ENCODE measurements at places on chromosomes 3 and 15.

DNA sequence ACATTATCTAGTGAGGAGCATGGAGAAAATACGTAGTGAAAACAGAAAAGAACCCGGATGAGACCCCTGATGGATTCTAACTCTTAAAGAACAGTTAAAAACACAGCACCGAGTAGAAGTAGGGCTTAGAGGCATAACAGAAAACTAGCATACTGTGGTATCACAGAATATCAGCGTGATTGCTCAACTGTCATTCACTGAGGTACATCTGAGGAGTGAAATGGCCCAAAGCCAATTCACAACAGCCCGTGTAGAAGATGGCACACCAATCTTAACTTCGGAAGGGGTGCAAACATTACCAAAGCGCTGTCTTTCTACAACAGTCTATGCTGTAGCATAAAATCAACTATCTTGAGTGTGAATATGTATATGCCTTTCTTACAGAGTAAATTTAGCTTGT is 1.8 kb downstream of the CLASP2 start:
- DNase-seq = no peak

GRCh38 chr3:50737193-50737905 is 62.6 kb downstream of the DOCK3 start:
- no peak for DNase-seq

GRCh38 chr15:54424171-54424570 is 445.9 kb downstream of the UNC13C start:
- DNase-seq = no peak

DNA sequence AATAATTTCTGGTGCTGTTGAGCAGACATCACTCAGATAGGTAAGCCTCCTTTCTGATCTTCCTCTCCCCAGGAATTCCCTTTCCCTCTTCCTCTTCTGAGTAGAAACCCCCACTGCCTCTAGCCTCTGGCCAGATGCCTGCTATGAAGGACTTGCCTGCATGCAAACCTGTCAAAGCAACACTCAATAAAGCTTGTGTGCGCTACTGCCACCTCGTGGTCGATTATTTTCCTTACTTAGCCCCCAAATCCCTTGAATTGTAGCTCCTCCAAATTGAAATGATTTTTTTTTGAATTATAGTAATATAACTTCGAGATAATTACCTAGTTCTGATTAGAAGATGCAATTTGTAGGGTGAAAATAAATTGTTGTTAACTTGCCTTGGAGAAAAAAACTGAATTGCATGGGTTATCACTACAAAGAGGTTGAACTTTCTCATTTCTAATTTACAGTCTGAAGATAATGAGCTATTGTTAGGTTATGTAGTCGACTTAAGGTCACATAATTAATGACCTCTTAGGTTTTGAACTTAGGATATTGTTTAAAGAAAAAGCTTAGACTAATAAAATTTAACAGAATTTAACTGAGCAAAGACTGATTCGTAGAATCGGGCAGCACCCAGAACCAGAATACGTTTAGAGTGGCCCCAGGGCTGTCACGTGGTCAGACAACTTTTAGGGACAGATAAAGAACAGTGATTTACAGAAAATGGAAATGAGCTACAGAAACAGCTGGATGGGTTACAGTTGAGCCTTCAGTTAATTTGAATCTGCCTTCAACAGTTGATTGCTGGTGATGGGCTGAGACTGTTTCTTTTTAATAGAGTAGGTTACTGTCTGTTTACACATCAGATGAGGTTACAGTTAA is 269.3 kb downstream of the ARPP21 start:
- peak; percentile 12 for DNase-seq

DNA sequence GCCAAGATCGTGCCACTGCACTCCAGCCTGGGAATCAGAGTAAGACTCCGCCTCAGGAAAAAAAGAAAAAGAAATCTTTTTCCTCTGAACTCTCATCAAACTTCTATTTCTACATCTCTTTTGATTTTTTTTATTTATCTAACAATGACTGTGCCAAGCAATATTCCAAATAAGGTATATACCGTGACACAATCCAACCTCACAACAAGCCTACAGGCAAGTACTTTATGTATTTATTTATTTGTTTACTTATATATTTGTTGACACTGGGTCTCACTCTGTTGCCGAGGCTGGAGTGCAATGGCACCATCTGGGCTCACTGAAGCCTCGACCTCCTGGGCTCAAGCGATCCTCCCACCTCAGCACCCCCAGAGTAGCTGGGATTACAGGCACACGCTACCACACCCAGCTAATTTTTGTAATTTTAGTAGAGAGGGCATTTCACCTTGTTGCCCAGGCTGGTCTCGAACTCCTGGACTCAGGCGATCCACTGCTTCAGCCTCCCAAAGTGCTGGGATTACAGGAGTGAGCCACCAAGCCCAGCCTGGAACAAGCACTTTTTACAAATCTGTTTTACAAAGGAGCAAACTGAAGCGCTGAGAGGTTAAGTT is 94.9 kb upstream of the CHD2 start:
- DNase-seq = no peak

- DNase-seq = no peak
Measured at GRCh38 chr3:4741106-4741403, 238.2 kb upstream of the BHLHE40 start.

DNA sequence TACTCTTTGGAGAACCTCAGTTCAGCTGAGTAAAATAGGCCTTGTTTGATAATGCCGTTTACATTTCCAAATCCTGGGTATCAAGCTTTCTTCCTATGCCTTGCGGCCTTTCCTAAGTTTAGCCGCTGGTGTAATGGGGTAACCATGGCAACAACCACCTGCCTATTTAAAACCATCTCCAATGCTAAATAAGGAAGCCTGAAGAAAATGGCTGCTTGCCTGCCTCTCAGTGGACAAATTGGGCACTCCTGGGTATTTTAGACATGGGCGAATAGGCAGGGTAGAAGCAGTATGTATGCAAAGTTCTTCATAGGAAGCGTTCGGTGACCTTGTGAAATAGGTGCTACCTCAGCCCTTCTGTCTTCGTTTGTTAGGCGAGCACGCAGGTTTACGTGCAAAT is 122.7 kb downstream of the DGKG start:
- DNase-seq = no peak

DNA sequence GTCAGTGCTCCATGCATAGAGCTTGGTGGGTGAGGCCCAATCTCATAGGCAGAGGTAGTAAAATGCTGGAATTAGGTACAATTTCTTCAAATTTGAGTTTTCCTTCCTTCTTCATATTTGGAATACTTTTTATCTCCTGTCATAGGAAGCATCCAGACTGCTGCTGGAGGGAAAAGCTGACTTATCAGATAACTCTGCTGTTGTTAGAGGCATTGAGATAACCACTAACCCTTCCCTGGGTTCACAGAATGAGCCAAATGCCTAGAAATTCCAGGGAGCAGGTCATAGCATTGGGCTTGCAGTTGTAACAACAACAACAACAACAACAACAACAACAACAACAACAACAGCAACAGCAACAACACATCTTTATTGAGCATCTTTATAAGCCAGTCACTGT is 332.7 kb downstream of the PDCD6IP start:
- no peak for DNase-seq

GRCh38 chr3:83662381-83662960 is 1296.3 kb upstream of the CADM2 start:
- DNase-seq = no peak

- no peak for DNase-seq
Measured at GRCh38 chr3:121167374-121168139, 259.6 kb downstream of the STXBP5L start.

DNA sequence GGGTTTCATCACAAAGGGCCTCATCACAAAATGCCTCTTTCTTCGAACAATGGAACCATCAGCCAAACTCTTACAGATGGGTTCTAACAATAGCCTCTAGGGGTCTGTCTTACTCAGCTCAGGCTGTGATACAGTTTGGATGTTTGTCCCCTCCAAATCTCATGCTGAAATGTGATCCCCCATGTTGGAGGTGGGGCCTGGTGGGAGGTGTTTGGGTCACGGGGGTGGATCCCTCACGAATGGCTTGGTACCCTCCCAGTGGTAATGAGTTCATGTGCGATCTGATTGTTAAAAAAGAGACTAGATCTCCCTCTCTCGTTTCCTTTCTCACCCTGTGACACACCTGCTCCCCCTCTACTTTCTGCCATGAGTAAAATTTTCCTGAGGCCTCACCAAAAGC is 47.9 kb upstream of the LIPC start:
- DNase-seq = no peak

- DNase-seq = no peak
Measured at GRCh38 chr3:81579744-81580143, 181.7 kb downstream of the GBE1 start.

GRCh38 chr3:70822669-70823068 is 510.2 kb upstream of the MDFIC2 start:
- DNase-seq = no peak

- DNase-seq = no peak
Measured at GRCh38 chr3:37703626-37704025, 158.1 kb upstream of the CTDSPL start.

DNA sequence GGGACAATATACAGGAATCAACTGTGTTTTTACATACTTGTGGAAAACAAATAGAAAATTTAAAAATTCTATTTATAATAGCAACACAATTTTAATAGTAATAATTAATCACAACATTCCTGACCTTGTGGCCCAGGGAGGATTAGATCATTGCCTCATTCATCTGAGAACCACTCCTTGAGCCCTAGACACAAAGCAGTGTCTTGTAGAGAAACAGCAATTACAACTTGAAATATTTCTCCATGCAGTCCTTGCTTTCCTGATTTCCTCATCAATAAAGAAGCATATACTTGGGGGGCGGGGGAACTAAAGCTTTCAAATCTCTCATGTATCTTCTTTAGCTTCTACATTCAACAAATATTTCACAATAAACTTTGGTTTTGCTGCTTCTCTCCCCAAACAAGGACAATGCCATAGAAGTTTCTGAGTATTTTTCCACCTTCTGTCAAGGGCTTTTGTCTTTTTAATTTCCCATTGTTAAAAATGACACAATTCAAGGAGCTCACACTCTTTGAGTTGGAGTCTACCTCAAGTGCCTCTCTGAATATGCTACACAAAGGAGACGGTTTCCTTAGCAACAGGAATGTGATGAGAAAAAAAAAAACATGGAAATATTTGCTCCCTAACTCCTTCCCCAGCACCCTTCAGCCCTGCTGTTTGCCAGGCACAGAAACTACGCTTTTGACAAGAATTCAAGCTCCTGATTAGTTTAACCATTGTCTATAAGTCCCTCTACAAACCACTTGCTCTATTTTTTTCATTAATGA is 118.8 kb downstream of the ARPP21 start:
- DNase-seq = no peak

GRCh38 chr3:50264964-50265485 is 3.9 kb upstream of the SEMA3B start:
- no peak for DNase-seq

DNA sequence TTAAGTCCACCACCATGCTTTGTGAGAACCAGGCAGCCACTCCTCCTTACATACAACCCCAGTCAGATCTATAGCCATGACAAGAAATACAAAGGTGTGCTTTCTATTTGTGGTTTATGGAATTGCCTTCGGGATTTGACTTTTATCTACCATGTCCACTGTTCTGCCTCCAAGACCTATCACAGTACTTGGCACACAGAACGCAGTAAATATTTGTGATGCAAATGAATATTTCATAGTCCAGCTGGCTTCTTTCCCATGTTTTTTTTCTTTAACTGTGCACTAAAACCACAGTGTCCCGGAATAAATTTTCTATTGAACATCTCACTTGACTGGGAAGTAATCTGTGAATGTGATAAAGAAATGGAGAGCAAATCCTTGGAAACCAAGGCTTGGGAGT is 314.7 kb downstream of the RORA start:
- no peak for DNase-seq

- DNase-seq = no peak
Measured at GRCh38 chr3:16380421-16380820, 115.4 kb downstream of the OXNAD1 start.

DNA sequence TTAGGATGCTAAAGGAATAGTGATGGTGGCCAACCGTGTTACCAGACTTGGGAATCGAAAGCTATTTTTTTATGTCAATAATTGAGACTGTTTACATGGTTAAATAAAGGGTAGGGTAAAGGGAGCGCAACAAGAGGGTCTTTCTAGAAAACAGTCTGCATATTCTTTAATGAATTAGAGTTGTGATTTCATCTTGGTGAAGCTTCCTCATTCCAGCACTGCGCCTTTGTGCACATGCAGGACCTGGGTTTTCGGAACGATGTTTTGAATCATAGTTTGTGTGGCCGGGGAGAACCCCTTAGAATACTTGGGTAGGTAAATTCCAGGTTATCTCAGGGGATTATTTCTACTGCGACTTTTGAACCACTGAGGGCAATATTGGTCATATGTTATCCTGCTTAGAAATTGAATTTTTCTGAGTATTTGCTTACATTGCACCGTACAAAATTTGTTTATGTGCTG is 1.3 kb downstream of the PIK3CA start:
- peak; percentile 55 for DNase-seq

DNA sequence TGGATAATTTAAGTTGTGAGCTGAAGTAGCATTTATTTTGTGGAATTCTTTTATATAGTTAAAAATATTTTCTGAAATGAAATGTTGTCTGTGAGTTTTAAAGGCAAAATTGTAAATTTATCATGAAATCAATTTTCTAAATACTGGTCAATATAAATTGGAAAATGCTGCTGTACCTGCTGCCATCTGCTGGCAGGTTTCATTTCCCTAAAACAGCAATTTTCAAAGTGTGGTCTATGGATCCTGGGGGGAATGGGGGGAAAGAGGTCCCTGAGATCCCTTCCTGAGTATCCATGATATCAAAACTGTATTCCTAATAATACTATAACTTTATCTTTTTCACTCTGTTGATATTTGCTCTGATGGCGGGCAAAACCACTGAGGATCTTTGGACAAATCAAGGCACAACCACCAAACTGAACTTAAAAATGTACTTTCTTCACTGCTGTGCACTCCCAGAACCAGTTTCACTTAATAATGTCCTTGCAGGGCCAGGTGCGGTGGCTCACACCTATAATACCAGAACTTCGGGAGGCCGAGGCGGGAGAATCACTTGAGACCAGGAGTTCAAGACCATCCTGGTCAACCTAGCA is 17.2 kb upstream of the CCR4 start:
- DNase-seq = no peak

GRCh38 chr3:72523429-72524151 is 324.7 kb downstream of the SHQ1 start:
- DNase-seq = peak; percentile 31

DNA sequence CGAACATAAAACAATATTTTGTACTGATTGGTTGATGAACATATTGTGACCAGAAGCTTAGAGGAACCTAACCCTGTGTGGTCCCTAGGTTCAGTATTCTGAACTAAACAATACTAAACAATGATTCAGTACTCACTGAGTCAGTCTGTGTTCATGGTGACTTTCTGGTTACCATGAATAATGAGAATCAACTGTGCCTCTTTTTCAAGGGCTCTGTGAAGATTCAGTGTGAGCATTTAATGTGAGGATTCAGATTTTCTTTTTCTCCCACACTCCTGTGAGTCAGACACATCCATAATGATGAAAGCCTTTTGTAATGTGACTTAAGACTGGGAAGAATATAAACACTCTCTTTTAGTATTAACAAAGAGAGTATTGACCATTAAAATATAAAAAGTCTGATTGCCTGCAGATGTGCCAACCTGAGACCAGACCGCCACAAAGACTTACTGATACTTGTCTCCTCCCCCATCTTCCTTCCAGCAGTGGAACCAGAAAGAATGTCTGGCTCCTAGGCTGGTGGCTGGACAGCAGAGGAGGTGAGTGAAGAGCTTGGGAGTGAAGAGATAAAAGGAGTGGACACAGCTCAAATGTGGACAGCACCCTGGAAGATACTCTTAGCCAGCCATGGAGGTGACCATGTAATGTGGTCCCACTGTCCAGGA is 17.6 kb upstream of the ACTL6A start:
- DNase-seq = no peak

- DNase-seq = no peak
Measured at GRCh38 chr3:188298585-188298984, 144.6 kb downstream of the LPP start.

- no peak for DNase-seq
Measured at GRCh38 chr3:58693940-58694850, 27.6 kb upstream of the FAM3D start.

All from GM13977 (cell line).